Activated naive CD8-positive, alpha-beta T cell treated with anti-CD3 and anti-CD28 coated beads, Interleukin-2, amount 50 U/mL, for 24 hours (primary cell): ENCODE measurements at places on chromosomes 5 and 9.
A peak's percentile ranks its signal among the peaks of the same experiment; 100 is the strongest.

GRCh38 chr9:126781186-126782052 is 23.4 kb upstream of the ZBTB43 start:
- peaks cover 2% of the 10 kb centered on the region for H3K4me1 ChIP-seq
- no peaks in the 10 kb centered on the region for H3K36me3 ChIP-seq
- peaks cover 8% of the 10 kb centered on the region for H3K27me3 ChIP-seq

DNA sequence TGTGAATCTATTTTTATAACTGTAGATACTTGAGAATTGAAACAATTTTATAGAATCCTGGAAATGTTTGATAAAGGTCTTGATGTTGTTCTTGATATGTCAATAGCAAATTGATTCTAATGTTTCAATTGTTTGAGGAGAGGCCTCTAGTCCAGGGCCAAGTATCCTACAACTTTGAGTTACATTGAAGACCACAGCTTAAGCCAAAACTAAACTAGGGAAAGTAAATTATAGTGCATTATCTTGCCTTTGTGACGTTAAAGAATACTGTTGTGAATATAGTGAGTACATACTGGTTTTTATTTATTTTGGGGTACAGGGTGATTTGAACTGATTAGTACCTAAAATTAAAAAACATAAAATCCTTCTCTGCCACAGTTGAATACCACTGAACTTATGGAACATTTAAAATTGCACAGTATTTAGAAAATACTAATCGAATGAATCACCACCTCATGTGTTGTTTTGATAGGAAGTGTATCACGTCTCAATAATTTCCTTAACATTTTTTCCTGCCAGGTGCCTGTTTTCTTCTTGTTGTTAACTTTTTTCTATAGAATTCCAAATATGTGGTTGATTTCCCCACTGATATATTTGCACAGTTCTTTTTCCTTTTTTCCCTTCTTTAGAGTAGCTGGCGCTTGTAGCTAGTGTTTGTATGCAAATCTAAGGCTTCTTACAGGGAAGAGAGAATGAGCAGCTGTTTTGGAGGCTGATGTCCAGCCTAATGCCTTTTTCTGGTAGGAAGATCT is 12.5 kb downstream of the ARHGEF28 start:
- no peak for DNase-seq
- H3K4me3 ChIP-seq = no peak overlapping the region
- peaks cover 9% of the 10 kb centered on the region for H3K27me3 ChIP-seq
- no peak overlapping the region for H3K27ac ChIP-seq
- H3K4me1 ChIP-seq = no peaks in the 10 kb centered on the region
- no peaks in the 10 kb centered on the region for H3K36me3 ChIP-seq

GRCh38 chr5:80220245-80220897 is 35.5 kb downstream of the SERINC5 start:
- H3K4me3 ChIP-seq = no peak overlapping the region
- peak overlapping the region; percentile 73 for H3K27ac ChIP-seq
- H3K4me1 ChIP-seq = peaks cover 65% of the 10 kb centered on the region

- H3K4me1 ChIP-seq = peaks cover 3% of the 10 kb centered on the region
- no peak overlapping the region for H3K4me3 ChIP-seq
- no peak overlapping the region for H3K27ac ChIP-seq
- H3K27me3 ChIP-seq = no peaks in the 10 kb centered on the region
Observed at GRCh38 chr5:120016717-120017382, 387.5 kb downstream of the FAM170A start.

DNA sequence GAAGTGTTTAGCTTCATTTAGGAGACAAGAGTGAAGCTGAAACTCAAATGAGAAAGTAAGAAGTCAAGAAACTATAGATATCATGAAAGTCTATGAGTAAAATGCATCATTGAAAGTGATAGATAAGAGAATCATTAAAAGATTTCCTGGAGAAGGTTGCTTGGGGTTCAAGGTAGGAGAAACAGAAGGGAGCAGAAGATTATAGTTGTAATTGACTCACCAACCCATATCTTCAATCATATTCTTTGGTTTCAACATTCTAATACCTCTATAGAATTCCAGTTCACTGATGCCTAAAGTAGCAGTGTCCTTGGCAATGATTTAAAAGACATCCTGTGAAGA is 365.7 kb upstream of the RIOK2 start:
- no peak for DNase-seq
- H3K4me1 ChIP-seq = peaks cover 38% of the 10 kb centered on the region
- no peaks in the 10 kb centered on the region for H3K36me3 ChIP-seq
- no peak overlapping the region for H3K27ac ChIP-seq
- no peak overlapping the region for H3K4me3 ChIP-seq
- H3K27me3 ChIP-seq = no peaks in the 10 kb centered on the region

DNA sequence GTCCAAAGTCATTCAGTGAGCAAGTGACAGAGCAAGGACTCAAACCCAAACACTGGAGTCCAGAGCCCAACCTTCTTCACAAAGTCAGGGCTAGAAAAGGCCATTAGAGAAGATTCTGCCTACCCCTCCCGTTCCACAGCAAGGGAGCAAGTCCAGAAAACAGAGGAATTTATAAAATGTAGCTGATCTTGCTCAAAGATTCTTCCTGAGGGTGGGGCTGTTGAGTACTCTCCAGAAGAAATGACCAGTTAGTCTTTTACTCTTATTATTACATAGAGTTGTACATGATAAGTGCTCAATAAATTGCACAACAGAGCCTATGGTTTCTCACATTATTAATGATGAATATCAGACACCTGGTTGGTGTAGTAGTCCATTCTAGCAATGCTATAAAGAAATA is 39.3 kb upstream of the HMHB1 start:
- no peaks in the 10 kb centered on the region for H3K36me3 ChIP-seq
- H3K4me3 ChIP-seq = no peak overlapping the region
- DNase-seq = no peak
- H3K27ac ChIP-seq = no peak overlapping the region
- H3K27me3 ChIP-seq = peaks cover 2% of the 10 kb centered on the region
- no peaks in the 10 kb centered on the region for H3K4me1 ChIP-seq

GRCh38 chr9:99307851-99308250 is 85.8 kb downstream of the SEC61B start:
- no peaks in the 10 kb centered on the region for H3K4me1 ChIP-seq
- no peak overlapping the region for H3K4me3 ChIP-seq
- no peak for DNase-seq
- H3K36me3 ChIP-seq = no peaks in the 10 kb centered on the region

DNA sequence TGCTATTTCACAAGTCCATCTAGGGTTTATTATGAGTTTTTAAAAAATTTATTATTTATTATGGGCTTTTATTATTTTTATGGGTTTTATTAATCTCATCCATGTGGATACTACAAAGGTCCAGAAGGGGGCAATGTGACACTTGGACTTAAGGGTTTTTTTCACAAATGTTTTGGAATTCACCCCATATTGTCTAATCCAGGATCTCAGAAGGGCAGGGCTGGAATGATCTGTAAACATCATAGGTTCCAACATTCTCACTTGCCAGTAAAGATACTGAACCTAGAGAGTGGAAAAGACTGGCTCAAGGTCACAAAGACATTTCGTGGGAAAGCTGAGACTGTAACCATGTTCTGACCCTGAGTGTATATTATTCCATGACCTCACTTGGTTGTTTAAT is 35.6 kb downstream of the NIM1K start:
- no peak overlapping the region for H3K4me3 ChIP-seq
- H3K4me1 ChIP-seq = no peaks in the 10 kb centered on the region
- H3K36me3 ChIP-seq = no peaks in the 10 kb centered on the region
- no peak for DNase-seq

DNA sequence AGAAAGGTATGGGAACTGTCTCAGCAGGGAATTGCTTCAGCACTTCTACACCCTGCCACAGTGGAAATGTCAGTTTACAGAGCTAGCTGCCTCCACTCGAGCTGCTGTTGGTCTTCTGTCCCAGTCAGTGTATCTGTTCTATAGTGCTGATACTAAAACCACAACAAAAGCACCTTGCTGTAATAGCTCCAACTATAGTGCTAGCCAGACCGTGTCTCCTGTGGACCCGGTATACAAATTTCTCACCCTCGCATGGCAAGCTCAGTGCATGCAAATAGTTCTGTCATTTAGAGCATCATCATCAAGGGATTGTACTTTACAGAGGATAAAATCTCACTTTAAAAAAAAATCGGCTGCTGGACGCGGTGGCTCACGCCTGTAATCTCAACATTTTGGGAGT is 51.5 kb upstream of the IQGAP2 start:
- no peak for DNase-seq
- H3K27me3 ChIP-seq = no peaks in the 10 kb centered on the region
- no peak overlapping the region for H3K4me3 ChIP-seq
- H3K27ac ChIP-seq = no peak overlapping the region
- H3K4me1 ChIP-seq = peaks cover 2% of the 10 kb centered on the region
- no peaks in the 10 kb centered on the region for H3K36me3 ChIP-seq

GRCh38 chr5:171261904-171262303 is 47.1 kb upstream of the TLX3 start:
- no peak overlapping the region for H3K27ac ChIP-seq
- H3K4me3 ChIP-seq = no peak overlapping the region
- no peak for DNase-seq
- no peaks in the 10 kb centered on the region for H3K36me3 ChIP-seq

GRCh38 chr5:116306846-116307245 is 222.0 kb downstream of the COMMD10 start:
- no peak for DNase-seq
- H3K4me1 ChIP-seq = no peaks in the 10 kb centered on the region
- no peak overlapping the region for H3K4me3 ChIP-seq

DNA sequence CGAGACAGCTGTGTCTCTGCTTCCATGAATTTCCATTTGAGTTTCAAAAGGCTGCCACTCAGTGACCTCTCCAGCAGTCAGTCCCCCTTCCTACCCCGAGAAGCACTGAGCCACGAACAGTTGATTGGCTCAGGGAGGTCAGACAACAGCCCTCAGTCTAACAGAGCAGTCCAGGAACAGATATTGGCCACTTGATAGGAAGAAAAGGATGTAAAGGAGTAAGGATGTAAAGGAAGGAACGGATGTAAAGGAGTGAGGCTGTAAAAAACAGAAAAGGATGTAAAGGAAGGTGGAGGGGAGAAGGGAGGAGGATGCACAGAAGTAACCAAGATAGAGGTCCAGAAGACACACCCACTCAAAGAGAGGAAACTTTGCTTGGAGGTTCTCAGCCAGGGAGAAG is 3.2 kb upstream of the NR4A3 start:
- peaks cover 4% of the 10 kb centered on the region for H3K27me3 ChIP-seq
- DNase-seq = no peak
- peak overlapping the region; percentile 81 for H3K27ac ChIP-seq
- peak overlapping the region; percentile 100 for H3K4me3 ChIP-seq
- H3K36me3 ChIP-seq = peaks cover 12% of the 10 kb centered on the region

GRCh38 chr5:159398936-159399335 is 68.6 kb upstream of the IL12B start:
- DNase-seq = no peak
- H3K27me3 ChIP-seq = peaks cover 11% of the 10 kb centered on the region

GRCh38 chr9:79719989-79720388 is 148.2 kb downstream of the TLE4 start:
- no peak overlapping the region for H3K4me3 ChIP-seq
- H3K27me3 ChIP-seq = no peaks in the 10 kb centered on the region
- no peak for DNase-seq
- H3K4me1 ChIP-seq = no peaks in the 10 kb centered on the region

DNA sequence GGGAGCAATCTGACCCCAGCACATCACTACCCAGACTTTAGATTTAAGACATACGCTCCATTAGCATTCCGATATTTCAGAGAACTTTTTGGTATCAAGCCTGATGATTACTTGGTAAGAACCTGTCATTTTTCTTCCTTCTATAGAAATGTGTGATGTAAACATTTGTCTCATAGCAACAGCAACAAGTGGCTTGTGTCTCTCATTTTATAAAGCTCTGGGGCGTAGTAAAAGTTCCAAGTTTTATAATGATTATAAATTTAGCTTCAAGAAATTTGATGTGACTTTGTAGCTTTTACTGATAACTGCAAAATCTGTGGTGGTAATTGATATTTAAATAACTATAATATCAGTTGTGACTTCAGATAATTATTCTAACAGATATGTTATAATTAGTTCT is 137.2 kb downstream of the PRKACG start:
- H3K36me3 ChIP-seq = no peaks in the 10 kb centered on the region
- H3K27me3 ChIP-seq = no peaks in the 10 kb centered on the region
- no peaks in the 10 kb centered on the region for H3K4me1 ChIP-seq
- no peak overlapping the region for H3K27ac ChIP-seq
